ENCODE measurements at places on chromosomes 3 and 15.

DNA sequence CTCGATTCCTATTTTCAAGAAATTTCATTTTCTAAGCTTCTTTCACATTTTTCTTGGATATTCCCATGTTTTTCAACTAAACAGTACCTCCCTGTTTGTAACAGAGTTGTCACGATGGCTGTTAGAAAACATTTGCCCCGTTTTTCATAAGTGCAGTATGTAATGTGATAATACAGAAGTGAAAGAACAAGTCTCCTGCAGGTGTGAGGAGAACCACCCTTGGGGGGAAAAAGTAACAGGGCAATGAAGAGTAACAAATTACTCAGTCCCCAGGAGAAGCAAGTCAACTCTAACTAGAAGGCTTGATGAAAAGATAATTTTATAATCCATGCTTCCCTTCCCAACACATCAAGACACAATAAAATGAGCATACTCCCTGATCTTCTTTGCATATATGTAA lies 493.3 kb downstream of the FOXP1 start:
- DNase-seq, result no peak

DNA sequence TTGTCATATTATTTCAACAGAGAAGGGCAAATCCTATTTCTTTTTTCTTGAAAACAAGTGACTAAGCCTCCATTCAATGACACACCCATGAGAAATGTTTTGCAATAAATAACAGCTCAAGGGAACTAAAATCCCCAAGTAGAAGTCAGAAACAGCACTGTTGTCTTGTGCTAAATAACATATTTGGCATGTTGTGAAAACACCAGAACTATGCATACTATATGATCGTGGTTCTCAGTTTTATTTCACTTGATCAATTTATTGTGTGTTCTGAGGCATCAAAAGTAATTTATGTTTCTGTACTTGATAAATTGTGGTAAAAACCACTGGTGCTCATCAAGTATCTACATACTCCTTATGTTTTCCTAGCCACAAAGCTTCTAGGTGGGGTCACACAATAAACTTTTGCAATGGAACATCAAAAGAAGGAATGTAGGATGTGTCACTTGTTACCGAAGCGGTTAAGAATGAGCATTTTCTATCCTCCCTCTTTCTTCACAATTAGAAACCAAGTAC lies 691.7 kb upstream of the CBLB start:
- no peak for DNase-seq

DNA sequence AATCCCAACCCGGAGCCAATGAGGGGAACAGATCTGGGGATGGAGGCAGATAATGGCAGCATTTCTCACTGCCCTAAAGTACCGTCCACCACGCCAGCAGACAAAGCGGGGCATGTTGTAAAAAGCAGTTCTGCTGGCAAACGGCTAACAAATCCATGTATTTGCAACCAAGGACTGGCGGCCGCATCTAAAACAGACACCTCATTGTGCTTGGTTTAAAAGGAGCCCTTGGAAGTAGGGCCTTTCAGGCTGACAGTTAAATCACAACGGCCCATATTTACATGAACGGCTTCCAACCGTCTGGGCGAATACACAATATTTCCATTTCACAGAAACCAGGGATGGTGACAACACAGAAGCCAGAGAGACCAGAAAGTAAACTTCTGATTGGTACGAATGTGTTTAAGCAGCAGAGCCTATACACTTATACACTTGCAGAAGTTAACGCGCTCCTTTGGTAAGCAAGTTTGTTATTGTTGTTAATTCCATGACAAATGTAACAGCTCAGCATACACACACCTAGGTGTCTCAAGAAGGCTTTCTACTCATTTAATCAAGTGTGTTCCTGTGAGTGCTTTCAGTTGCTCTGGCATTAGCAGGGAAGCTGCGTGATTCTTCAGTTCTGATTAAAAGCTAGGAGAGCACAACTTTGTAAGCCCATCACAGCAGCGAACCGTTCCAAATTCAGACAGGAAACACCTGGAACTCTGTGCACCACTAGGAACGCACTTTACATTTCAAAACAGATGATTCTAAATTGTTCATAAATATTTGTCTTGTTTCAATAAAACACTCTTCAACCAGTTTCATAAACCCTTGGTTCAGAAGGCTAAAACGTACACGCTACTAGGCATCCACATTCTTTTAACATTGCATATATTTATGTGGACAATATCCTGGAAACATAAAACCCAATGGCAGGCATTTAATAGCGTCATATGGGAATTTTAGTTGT lies 112.9 kb downstream of the PDZRN3 start:
- DNase-seq, result peak; percentile 32

GRCh38 chr3:23781051-23781450 lies 24.7 kb upstream of the UBE2E1 start:
- no peak for DNase-seq

DNA sequence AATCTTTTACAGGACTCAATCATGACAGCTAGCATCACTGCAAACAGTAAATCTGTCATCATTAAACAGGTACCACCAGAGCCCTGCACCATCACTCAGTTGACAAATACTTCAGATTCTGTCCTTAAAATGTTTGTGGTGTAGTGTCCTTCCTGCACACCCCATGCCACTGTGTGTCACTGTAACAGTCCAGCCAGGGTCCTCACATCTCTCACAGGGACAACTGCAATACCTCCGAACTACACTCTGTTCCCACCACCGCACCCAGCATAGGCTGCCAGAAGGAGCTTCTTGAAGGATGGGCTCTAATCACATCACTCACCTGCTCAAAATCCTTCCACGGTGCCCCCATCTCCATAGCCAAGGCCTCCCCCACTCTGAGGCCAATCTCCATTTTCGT lies 90.2 kb upstream of the FGF12 start:
- no peak for DNase-seq

GRCh38 chr3:80232760-80233159 lies 465.0 kb upstream of the ROBO1 start:
- no peak for DNase-seq

GRCh38 chr15:69515508-69515907 lies 62.9 kb downstream of the RPLP1 start:
- DNase-seq, result no peak
